ENCODE measurements at places on chromosomes 12 and 14.

- DNase-seq: no peak
Observed at GRCh38 chr12:53056296-53056695, 6.4 kb downstream of the TNS2 start.

- no peak for DNase-seq
Observed at GRCh38 chr14:66038618-66039017, 447.6 kb upstream of the CCDC196 start.

- DNase-seq: no peak
Observed at GRCh38 chr14:73383356-73383755, 75.0 kb downstream of the NUMB start.

- DNase-seq: no peak
Observed at GRCh38 chr14:95392841-95393240, 73.1 kb upstream of the CLMN start.

DNA sequence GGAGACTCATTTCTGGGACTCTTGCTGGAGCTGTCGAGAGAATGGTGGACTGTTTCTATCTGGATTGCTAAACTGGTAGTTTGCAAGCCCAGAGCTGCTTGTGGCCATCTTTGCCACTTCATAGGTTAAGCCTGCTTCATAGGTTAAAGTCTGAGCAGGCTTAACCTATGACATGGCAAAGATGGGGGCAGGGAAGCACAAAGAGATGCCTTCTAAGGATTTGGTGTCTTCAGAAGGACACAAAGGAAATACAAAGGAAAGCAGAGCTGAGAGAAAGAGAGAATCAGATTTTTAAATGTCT is 78.4 kb upstream of the MAX start:
- DNase-seq: no peak

DNA sequence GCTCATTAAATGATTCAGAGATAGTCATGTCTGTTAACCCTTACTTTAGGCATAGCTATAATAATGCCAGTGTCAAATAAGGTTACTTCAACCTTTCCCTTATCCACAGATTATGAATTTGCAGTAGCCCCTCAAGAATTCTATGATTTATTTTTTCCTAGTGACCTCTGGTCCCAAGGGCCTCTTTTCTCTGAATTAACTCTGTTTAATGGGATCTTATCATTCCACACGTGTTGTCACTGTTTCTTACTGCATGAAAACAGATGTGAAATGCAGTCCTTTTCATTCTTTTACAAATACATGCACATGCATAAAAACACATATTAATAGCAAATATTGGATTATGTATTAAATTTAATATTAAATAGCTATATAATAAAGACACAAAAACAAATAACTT is 667.7 kb upstream of the FOXG1 start:
- no peak for DNase-seq

DNA sequence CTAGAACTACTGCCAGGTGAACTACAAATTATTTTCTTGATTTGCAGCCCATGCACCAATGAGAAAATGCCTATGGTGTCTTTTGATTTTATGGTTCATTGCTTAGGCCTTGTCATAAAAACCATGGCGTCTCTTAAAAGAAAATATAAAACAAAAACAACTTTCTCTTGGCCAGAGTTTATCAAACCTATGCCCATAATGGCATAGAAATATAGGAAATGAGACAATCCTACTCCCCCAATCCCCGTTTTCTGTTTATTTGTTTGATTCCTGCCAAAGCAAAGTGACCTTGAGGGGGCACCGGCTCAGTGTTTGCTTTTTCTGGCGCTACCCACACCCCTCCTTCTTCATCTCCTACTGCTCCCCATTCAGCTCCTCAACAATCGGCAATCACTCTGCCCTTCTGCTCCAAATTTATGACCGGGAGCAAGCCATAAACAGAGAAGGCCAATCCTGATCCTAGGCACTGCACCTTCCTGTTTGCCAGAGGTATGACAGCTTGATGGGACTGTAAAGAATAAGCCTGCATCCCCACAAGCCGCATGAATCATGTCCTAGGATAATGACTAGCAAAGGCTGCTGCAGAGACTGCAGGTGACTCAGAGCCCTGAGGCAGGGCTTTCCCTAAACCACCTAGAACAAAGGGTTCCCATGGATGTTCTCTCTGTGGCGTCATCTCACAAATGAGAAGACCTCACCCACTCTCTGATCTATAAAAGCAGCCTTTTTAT is 874.9 kb downstream of the NRXN3 start:
- DNase-seq: no peak

DNA sequence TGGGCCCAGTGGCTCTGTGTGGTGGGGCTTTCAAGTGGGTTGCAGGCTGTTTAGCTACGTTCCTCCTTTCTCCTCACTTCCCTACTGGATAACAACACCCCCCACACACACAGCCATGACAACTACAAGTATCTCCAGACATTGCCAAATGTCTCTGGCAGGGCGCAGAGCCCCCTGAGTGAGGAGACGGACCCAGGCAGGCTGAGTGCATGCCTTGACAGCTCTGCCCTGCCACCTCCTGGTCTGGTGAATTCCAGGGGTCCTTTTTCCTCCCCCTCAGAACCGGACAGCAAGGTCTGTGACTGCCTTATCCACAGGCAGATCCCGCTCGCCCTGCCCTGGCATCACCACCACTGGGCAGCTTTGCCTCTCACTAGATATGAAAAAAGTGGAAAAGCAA is 276.5 kb downstream of the TMEM132C start:
- no peak for DNase-seq

DNA sequence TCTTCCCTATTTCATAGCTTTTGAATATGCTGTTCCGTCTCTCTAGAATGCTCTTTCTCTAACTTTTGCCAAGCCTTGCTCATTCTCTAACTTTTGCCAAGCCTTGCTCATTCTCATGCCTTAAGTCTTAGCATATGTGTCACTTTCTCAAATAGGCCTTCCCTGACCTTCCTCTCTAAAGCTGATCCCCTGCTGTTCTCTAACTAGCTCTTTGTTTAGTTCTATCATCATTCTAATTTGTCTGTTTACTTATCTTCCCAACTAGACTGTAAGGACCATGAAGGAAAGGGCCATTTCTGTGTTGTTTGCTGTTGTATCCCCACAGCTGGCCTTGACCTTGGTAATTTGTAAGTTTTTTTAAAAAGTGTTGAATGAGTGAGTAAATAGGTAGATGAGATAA is 71.1 kb downstream of the ZNF641 start:
- no peak for DNase-seq

DNA sequence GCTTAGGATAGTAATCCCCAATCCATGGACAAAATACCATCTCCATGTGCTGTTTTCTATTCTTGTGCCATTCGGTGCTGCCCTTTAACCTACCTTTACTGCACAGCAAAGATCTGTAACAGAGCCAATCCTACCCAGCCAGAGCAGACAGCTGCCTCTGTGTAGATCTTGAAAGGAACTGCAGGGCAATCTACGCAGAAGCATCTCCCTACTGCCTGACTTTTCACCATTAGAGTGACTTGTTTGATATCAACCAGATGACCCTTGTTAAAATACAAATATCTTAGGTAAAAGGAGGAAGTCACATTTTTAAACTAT is 33.9 kb upstream of the PPM1A start:
- DNase-seq: no peak

- DNase-seq: no peak
Observed at GRCh38 chr12:122726080-122726558, 4.5 kb downstream of the HCAR1 start.

DNA sequence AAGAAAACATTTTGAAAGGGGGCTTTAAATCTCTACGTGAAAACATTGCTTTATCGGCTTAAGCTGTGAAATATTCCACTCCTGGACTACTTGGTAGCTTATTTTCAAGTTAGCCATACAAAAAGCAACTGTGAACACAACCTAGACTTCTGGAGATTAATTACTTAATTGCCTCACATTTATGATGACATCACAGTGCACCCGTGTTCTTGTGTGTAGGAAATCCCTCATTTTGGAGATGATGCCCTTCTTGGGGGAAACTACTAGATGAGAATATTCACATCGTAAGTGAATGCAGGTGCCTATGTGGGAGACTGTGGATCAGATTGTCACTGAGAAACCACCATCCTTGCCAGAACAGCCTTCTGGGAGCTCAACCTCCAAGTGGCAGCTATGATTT is 10.5 kb upstream of the B4GALNT3 start:
- DNase-seq: no peak

DNA sequence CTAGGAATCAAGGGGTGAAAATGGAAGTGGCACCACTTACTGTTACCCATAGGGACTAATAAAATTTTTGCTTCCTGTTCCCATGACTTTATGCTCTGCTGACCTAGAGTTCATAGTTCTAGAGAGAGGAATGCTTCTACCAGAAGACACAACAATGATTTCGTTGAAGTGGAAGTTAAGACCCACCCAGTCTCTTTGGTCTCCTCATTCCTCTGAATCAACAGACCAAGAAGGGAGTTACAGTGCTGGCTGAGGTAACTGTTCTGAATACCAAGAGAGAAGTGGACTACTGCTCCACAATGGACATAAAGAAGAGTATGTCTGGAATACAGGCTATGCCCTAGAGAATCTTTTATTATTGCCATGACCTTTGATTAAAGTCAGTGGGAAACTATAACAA is 23.5 kb upstream of the DYRK2 start:
- no peak for DNase-seq

GRCh38 chr14:102451064-102451352 is 58.6 kb downstream of the ANKRD9 start:
- DNase-seq: no peak

GRCh38 chr12:131140697-131141096 is 187.0 kb downstream of the ADGRD1 start:
- DNase-seq: no peak

DNA sequence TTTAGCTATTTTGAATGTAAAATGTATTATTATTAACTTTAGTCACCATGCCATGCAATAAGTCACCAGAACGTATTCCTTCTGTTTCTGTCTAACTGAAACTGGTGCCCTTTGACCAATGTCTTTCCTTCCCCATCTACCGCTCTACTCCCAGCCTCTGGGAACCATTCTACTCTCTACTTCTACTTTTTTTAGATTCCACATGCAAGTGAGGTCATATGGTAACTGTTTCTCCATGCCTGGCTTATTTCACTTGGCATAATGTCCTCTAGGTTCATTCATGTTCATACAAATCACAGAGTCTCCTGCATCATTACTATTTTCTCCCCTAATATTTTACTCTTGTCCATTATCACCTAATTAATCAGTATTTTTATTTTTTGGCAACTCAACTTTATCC is 160.1 kb downstream of the TMX1 start:
- no peak for DNase-seq

DNA sequence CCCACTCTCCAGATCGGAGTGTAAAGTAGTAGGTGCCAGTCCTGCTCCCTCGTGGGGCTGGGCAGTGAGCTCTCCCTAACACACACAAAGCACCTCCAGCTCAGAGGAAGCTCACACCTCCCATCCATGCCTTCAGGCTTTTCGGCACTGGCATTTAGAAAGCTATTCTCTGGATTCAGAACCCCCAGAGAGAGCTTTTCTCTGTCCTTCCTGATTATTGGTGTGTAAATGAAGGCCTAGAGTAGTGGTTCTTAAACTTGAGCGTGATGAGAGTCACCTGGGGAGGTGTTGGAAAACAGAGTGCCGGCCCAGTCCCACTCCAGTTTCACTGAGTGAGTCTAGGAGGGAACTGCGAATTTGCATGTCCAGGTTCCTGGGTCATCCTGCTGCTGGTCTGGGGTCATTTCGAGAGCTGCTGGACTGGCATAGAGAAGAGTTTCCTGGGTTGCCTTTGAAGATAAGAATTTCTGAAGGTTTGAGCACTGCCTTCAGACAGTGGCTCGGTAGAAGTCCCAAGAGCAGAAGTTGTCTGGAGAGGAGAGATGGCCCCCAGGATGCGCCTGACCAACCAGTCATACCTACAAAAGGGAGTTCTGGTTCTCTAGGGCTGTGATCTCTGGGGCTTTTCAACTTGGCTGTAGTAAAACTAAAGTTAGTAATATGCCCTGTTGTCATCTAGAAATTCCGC is 15.1 kb downstream of the CD9 start:
- DNase-seq: no peak

GRCh38 chr14:49970474-49971147 is 77.7 kb downstream of the ARF6 start:
- no peak for DNase-seq

GRCh38 chr12:48716168-48716492 is 377 bp downstream of the CCNT1 start:
- DNase-seq: no peak

DNA sequence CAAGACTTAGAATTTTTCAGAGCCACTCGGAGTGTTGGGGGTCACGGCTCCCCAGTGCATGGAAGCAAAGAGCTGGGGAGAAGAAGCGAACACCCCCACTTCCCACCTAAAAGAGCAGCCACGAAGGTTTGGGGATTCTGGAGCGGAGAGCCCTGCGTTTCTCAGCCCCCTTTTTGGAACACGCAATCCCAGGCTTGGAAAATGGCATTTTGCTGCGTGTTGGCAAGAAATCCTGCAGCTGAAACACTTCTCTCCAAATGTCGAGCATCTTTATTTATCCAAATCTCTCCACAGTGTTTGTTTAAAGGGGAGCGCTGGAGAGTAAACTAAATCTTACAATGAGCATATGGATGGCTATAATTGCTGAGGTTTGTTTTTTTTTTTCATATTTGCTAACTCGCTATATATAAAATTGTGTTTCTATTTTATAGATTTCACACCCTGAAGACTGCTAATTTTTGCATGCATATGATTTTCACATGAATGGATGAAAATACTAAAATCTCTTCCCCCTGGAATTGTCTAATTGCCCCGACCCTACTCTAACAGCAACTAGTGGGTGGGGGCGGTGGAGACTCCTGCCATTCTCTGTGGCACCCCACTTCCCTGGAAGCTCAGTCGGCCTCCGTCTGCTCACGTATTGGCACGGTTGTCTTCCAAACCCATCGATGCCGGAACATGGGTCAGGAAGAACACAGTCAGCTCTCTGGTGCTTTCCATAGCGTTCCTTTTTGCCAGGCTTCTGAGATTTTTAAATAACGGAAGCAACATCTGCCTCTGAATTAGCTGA is 120.5 kb downstream of the GCH1 start:
- DNase-seq: no peak

DNA sequence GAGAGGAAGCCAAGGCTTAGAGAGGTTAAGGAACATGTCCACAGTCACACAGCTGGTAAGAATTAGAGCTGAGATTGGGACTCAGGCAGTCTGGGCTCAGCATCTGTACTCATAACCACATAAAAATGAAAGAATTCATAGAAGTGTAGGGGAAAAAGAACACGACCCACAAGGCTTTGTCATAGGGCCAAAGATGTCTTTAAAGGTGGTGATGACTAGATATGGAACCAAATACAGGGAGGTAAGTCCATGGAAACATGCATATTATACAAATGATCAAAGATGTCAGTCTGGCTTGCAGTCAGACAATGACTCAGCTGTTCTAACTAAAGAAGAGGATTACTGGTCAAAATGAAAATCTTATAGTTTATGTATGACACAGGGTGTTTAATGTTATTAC is 7.2 kb upstream of the SSPN start:
- no peak for DNase-seq

- DNase-seq: no peak
Observed at GRCh38 chr12:30792648-30793499, 38.1 kb upstream of the CAPRIN2 start.

GRCh38 chr14:95998656-95999055 is 40.5 kb upstream of the C14orf132 start:
- no peak for DNase-seq

DNA sequence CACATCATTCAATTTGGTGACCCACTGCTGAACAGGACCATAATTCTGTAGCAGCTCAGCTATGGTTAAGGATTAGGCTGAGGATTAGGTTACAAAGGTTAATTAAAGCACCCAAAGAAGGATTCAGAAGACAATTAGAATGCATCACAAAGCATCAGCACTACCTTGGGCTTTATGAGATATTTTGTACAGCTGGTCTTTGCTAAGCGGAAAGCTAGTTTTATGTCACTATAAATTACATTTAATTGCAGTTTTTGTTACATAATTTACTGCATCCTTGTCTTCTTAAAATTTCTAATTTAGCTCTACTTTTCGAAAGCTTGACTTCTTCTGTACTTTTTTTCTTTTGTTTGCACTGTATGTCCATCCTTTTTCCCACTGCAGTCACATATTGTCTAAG is 711.5 kb downstream of the RPS29 start:
- DNase-seq: no peak
